ENCODE measurements at places on chromosomes 1 and 21. TPM values are rescaled to one million over a fixed set of nuclear protein-coding genes. Genes with fewer than 3 reads are reported as not detected.

The HSD11B1 gene
- 16.1 TPM for total RNA-seq

The NVL gene
- 41.2 TPM for total RNA-seq

The KRTAP19-7 gene
- not detected for total RNA-seq

The SYT2 gene
- total RNA-seq = not detected

The CBS gene
- total RNA-seq = 22.4 TPM

The AMY1A gene
- not detected for total RNA-seq

The CROCC gene
- 25.9 TPM for total RNA-seq

The DSCAM gene
- not detected for total RNA-seq

The ADAM30 gene
- total RNA-seq = not detected

The KIF17 gene
- total RNA-seq = not detected

The ZNF683 gene
- 0.34 TPM for total RNA-seq

The PATJ gene
- total RNA-seq = 19.4 TPM

The ZYG11A gene
- total RNA-seq = 0.17 TPM

The NBPF10 gene
- total RNA-seq = 5.8 TPM

The IVL gene
- not detected for total RNA-seq

The TMEM200B gene
- not detected for total RNA-seq

The SLC22A15 gene
- 1.4 TPM for total RNA-seq

The PEF1 gene
- 53.3 TPM for total RNA-seq

The FAM163A gene
- not detected for total RNA-seq

The PTPN7 gene
- total RNA-seq = 302 TPM

The CCDC185 gene
- total RNA-seq = not detected

The KCNK1 gene
- 1.2 TPM for total RNA-seq

The PRKCZ gene
- total RNA-seq = 2.5 TPM

The DPT gene
- not detected for total RNA-seq

The TMCC2 gene
- 8.4 TPM for total RNA-seq

The TRABD2B gene
- not detected for total RNA-seq

The PRAMEF8 gene
- not detected for total RNA-seq

The HSPA6 gene
- total RNA-seq = 1.1 TPM

The PTPRF gene
- 0.68 TPM for total RNA-seq

The LRRC53 gene
- total RNA-seq = not detected

The IGFN1 gene
- not detected for total RNA-seq

The CYP4Z1 gene
- total RNA-seq = not detected

The FAAH gene
- 4.1 TPM for total RNA-seq

The EFNA1 gene
- total RNA-seq = not detected

The SEC22B gene
- total RNA-seq = 33.2 TPM

The C1orf185 gene
- not detected for total RNA-seq

The PKP1 gene
- not detected for total RNA-seq

The ZFP69 gene
- 3.2 TPM for total RNA-seq

The S100A9 gene
- total RNA-seq = 3.9 TPM

The CATSPER4 gene
- total RNA-seq = not detected

The KCNJ9 gene
- total RNA-seq = not detected

Data from T-helper 1 cell treated with Interleukin-12 subunit alpha and Interleukin-12 subunit beta and Interleukin-4 antibody, amounts not matched to agents 30 ng/mL and 1 ng/mL, for 36 hours (primary cell).